CD4-positive, alpha-beta T cell treated with Interleukin-17A for 4 hours (primary cell): ENCODE measurements at places on chromosomes 7 and 10.

DNA sequence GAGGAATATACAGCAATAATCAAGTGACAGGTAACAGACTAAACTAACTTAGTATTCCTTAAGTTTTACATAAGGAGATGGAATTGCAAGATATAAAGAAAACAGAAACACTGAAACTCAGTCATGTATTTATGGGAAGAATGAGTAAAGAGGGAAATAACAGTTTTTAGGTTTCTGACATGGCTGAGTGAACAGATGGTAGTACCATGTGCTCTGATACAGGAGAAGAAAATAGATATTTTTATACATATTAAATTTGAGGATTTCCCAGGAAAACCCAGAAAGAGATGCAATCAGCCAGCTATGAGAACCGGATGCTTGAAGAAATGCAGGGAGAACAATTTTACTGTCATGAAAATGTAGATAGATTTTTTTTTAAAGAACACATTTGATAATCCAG is 669.5 kb upstream of the GRM3 start:
- DNase-seq, result no peak

DNA sequence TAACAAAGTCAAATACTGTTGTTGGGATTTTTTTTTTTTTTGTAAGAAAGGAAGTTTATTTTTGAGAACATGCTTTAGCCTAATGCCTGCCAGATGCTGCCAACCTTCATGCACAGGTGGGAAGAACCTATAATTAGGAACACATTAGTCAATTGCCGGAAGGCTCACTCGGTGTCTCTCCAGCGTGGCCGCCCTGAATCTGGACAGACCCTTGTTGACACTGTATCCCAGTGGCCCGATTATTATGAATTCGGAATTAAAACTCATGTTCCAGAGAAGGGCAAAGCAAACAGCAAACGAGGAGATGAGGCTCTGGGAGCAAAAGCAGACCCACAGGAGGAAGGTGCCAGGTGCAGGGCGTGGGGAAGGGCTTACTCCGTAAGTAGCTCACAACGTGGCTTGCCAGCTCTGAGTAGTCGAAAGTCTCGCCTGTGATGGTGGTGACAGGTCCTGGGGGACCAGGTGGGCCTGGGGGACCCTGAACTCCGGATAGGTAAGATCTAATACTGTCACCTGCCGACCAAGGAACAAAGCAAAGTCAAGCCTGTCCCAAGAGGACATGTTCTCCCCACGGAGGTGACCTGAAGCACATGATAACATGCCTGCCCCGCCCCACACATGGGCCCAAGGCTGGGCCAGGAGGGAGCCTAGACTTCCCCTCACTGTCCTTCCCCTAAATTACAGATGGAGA is 48.3 kb downstream of the COL17A1 start:
- no peak for DNase-seq

- DNase-seq, result no peak
Measured at GRCh38 chr7:144584726-144585125, 181.2 kb upstream of the NOBOX start.

DNA sequence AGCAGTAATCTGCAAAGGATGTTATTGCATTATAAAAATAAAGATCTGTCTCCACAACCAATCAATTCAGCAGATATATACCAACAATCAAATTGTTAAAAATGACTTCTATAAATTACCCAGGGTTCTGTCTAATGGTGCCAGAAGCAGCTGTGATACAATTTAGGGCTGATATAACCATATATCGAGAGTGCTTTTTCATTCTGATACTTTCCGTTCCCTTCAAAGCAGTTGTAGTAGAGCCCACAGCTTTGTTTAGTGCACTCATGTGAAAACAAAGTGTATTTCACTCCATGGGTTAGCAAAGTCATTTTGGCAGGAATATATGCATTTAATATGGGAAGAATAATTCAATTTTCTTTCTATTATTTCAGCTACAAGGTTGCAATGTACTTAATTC is 83.1 kb upstream of the CHCHD3 start:
- no peak for DNase-seq

- no peak for DNase-seq
Measured at GRCh38 chr10:71241830-71242621, 29.7 kb downstream of the UNC5B start.

DNA sequence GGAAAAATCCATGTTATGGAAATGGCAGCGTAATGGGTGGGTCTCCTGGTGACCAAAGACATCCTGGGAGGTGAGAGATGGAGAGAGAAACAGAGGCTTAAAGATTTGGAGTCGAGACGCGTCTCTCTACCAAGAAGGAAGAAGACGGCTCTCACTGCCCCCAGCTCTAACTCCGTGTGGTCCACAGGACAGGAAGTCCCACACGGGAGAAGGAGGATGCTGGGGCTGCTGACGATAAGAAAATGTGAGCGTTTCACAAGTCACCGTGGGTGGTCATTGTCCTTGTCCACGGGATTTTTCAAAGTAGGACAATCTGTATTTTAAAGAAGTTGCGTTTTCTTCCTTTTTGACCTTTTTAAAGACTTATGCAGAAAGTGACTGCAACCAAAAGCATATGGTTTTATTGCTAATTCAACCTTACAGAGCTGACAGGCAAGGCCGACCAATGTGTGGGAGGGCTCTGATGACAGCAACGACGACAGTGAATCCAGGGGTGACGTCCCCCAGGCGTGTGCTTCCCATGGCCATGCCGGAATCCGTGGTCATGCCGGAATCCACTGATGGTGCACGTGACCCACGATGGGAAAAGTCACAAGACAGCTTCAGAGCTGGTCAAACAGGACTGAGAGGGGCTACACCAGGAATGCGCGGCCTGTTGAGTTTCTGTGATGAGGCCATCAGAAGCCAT is 341.2 kb downstream of the PTPRN2 start:
- DNase-seq, result no peak

DNA sequence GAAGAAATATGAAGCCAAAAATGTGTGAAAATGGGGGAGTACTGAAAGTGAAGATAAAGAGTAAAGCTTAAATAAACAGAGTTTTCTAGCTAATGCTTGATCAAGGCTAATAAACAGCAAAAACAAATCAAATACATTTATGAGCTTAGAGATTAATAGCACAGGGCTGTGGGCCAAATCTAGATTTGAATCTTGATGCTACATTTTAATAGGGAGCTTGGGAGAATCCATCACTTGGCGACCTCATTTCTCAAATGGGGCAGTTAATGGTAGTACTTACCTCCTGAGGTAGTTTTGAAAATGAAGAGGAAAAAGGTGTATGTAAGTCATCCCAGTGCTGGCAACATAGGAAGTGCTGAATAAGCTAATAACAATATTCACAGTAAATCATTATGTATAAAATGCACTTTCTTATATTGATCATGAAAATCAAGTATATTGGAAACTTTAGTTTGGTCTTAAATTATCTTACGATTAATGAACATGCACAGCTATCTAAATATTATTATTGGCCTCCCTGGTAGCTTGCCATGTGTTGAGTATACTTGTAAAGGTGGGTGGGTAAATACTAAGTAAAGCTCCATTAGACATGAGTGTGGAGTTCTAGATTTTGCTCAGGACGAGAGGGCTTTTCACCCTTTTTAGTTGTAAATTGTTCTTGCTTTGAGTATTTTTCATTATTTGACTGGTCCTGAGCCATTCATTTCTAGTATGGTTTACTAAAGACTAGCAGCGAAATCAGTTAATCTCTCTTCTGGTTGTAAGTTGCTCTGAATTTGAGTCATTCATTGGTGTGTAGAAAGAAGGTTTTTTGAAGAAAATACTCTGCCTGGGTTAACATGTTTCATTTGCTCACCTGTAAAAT is 5.1 kb downstream of the BICC1 start:
- no peak for DNase-seq

DNA sequence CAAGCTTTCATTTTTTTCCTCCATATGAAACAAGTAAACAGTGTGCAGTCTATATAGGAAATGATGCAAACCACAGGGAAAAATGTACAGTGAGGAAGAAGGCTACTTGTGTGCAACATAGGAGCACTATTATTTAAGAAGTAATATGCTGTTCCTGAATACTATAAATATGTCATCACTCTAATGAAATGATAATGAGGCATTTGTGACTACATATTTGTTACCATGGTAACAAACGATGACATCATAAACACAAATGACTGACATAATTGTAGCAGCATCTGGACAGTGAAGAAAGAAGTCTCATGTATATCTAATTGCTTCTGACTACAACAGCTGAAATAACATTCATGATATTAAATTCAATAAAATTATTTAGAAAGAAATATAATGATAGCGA is 164.8 kb downstream of the C7orf25 start:
- DNase-seq, result no peak

DNA sequence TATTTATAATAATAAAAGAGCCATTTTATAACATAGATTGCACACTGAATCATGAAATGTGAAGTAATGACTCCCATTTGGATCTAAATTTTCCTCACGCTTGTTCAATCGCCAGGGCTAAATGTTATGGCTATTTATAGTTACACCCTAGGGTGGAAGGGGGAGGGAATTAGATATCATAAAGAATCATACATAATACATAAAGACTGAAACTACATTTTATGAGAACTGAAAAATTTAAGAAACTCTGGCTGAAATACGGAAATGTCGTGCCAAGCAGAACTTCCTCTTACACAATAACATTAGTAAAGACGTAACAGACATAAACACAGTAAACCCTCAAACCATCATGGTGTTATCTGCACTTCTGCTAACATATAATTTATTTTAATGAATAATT is 327.5 kb upstream of the PHF14 start:
- DNase-seq, result no peak

DNA sequence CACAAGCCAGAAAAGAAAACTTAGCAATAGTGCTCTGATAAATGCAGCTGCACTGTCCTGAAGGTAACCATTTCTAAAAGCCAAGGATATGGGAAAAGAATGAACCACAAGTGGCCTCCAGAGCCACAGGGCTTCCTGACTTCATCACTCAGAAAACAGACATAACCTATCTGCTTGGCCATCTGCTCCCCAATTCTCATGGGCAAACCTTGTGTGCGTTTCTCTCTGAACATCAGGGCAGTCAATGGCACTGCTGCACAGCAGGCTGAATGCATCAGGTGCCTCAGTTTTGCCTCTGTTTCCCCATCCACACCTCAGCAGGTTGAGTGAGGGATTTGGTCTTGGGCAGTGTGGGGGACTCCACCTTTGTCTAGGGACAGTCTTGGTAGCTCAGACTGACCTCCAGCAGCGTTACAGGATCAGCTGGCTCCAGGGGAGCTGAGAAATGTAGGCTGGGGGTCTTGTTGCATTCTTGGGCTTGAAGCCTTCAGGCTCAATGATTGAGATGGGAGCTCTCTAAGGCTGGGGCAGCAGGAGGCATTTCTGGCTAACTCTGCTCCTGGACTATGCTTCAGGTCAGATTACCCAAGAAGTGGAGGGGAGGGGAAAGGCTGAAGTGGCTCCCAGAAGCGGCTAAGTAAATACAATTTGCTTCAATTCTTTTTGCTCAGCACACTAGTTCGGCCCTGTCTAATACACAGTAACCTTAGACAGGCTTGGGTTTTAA is 23.6 kb upstream of the PDLIM1 start:
- DNase-seq, result no peak

DNA sequence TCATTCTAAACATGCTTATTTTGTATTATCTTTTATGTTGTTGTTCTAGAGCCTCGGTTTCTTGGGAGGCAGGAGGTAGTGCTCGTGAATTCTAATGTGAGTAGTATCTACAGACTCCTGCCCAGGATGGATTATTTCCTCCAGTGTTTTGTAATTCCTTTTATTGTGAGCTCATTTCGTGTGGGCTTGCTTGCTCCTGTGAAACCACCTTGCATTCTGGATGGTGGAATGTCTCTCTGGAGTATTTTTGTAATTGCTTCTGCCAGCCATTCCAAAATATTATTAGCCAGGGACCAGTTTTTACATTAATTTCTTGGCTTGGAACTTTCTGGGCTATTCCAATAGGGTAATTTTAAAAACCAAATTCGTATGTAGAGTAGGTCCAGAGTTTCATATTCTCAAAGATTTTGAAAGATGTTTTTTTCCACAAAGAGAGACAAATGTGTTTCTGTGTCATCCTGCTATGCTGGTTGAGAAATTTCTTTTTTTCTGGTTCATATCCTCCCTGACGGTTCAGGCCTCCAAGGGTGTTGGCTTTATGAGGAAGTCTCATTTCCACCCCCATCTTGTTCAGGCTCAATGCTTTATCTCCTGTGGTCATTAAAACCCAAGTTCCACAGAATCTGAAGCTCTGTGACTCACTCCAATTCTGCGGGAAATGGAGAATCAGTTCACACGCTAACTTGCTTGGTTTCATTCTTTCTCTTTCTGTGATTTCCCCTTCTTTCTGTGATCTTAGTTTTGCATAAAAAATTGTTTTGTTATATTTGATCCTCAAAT is 41.7 kb upstream of the CALD1 start:
- DNase-seq, result no peak
